ENCODE measurements at places on chromosomes 12 and 14. TPM values are rescaled to one million over a fixed set of nuclear protein-coding genes. Genes with fewer than 3 reads are reported as not detected.

Gene CS
- 102 TPM for total RNA-seq

Gene IRF2BPL
- total RNA-seq = 28.5 TPM

Gene PROX2
- total RNA-seq = not detected

DNA sequence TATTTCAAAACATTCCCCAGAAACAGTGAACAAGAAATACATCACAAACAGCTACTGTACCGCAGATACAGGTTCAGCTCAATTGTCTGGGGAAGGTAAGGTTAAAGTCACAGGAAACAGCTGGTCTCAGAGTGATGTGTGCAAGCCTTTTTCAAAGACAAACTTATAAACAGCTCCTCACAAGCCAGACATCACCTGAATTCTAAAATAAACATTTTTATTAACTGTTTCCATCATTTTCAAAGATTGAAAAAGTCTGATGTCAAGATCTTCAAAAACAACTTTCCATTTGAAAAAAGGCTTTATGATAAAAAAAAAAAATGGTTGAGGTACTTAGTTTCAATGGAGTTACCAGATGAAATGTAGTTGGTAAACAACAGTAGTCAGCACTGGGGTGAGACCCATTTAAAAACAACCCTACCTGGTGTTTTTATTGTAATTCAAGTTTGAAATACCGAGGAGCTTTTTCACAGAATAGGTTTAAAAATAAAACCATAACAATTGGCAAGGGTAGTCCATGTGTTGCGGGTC is 4.0 kb downstream of the BTG1 start:
- DNase-seq = no peak

GRCh38 chr14:101472518-101472849 is 88.8 kb upstream of the DIO3 start:
- no peak for DNase-seq

DNA sequence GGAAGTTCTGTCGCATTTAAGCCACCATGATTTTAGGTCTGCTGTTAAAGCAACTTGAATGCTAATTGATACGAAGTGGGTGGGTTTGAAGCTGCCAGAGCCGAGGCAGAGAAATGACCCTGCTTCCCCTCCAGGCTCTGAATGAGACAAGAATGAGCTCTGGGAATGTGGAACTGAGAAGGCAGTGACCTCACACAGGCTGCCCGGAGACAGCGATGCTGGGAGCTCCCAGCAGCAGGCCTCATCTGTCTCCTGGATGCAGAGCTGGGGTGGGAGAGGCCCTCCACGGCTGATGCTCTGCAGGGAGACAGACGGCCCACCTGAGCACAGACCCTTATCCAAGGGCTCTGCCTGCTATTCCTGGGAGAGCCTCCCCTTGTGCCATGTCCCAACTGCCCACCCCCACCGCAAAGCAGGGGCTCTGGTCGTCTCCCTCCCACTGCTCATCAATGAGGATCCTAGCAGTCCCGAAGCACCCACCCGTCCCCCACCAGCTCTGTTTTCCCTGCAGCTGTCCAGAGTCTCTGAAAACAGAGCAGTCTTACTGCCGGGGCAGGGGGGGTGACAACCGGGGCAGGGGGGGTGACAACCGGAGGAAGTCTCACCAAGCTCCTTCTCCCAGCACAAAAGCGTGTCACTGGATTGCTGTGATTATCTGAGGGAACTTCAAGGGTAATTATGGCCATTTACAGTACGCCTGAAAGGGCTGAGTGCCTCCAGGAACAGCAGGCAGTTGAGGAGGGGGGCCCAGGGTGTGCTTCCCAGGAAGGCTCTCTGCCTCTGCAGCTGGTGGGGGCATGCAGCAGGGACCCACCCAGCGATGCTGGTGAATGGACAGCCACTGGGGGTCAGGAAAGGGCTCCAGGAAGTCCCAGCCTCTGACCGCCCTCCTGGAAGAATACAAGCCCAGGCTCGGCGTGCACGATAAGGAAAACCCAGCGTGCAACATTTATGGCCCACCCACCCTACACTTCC is 67.8 kb downstream of the CHGA start:
- DNase-seq = no peak

DNA sequence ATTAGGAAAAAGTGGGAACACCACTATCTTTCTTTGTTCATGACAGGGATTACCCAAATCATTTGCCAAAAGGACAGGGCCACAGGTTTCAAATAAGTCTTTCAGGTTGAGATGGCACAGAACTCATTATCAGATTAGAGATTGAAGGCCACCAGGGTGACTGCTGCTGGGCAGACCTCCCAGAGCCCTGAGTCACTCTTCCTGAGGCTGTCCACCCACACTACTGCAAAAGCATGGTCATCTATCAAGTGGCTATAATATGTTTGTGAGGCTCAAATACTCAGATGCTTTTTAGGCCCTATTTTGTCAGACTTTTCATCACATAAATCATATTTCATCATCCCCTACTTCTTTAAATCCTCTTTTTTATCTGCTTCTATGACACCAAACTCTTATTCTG is 155.3 kb upstream of the CCDC196 start:
- DNase-seq = no peak

DNA sequence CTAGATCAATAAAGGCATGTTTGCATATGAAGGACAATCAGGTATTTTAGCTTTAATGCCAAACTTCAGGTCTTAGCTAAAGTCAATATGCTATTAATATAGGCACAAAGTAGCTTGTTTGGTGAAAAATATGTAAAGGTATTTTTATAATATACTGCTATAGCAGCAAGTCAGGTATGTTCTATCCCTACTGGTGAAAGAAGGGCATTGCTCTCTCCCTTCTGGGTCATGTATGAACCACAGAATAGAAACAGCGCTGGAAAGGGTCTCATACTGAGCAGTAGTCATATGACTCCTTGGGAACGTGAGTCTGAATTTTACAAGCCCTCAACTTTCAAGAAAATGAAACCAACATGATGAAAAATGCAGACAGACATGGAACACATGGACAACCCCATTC is 314.6 kb downstream of the GRIN2B start:
- no peak for DNase-seq

GRCh38 chr14:54025661-54026060 is 69.0 kb upstream of the BMP4 start:
- DNase-seq = no peak

Data from cerebellum (tissue), 4 donors.